Activated CD4-positive, alpha-beta T cell treated with anti-CD3 and anti-CD28 coated beads, Interleukin-2, amount 50 U/mL, for 16 hours (primary cell): ENCODE measurements at places on chromosomes 5 and 9.

DNA sequence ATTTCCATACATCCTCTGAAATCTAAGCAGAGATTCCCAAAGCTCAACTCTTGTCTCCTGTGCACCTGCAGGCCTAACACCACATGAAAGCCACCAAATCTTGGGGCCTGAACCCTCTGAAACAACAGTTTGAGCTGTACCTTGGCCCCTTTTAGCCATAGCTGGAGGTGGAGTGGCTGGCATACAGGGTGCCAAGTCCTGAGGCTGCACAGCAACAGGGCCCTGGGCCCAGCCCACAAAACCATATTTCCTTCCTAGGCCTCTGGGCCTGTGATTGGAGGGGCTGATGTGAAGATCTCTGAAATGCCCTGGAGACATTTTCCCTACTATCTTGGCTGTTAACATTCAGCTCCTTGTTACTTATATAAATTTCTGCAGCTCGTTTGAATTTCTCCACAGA, 26.5 kb downstream of the DOCK2 start:
- no peak for DNase-seq

DNA sequence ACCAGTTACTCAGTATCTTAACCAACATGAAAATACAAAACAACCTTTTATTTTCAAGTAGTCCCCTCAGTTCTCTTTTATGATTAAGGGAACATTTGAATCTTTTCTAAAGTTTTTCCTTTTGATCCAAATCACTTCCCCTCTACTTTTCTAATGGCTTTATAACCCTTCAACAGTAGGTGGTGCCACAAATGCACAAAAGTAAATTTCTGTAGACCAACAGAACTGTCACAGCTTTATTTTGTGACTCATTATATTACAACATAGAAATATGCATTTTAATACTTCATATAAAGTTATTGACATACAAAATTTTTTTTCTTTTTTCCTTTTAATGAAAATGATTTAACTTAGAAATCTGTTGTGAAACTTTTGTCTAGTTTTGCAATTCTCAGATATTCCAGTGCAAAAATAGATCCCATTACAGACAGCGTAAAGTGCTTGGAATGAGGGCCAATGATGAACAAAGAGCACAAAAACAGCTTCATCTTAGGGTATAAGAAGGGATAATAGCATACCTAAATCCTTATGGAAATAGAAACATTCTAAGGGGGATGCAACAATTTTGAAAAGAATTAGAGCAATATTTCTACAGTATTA, 17.0 kb downstream of the NIPSNAP3B start:
- DNase-seq: peak; percentile 14

DNA sequence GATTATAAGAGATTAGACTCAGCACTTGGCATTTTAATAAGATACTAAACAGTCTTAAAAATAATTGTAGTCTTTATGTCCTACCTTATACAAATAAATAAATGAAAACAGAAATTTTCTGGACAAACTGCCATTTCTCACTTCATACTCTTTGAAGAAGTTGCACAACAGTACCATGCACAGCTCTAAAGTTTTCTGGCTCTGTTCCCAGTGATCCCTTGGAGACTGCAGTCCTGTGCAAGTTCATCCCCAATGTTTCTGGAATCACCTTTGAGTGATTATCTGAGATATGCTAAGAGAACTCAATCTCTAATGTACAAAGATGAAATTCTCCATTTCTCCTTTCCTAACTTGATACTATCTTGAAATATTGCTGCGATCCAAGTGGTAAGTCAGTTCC, 330.4 kb upstream of the EDIL3 start:
- DNase-seq: no peak

DNA sequence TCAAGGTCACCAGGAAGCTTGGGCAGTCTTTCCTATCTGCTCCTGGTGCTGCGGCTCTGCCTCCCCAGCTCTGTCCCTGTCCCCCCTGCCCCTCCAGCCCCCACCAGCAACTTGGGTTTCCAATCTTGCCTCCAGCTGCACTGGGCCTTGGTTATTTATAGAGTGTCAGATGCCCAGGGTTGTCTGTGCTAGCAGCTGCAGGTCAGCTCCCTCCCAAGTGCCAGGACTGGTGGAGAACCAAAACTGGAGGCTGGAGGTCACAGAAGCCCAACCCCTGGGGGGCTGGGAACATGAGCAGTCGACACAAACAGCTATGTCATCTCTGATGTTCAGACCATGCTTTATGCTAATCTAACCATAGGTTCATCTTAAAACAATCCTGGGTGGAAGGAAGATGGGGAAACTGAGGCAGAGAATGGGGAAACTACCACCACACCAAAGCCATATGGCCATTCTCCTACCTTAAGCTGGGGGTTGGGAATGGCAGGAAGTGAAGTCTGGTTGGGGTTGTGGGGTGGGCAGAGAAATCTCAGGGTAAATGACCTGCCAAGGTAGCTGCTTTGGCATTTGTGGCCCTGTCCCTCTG, 1.7 kb downstream of the TPM2 start:
- DNase-seq: no peak

GRCh38 chr9:89668216-89668865, 63.5 kb downstream of the GADD45G start:
- no peak for DNase-seq

GRCh38 chr5:65144136-65144871, 337.4 kb downstream of the ADAMTS6 start:
- no peak for DNase-seq
